ENCODE measurements at places on chromosomes 6 and 20.
A peak's percentile ranks its signal among the peaks of the same experiment; 100 is the strongest.

- no peak for DNase-seq
Measured at GRCh38 chr20:33474963-33475362, 14.9 kb upstream of the CBFA2T2 start.

DNA sequence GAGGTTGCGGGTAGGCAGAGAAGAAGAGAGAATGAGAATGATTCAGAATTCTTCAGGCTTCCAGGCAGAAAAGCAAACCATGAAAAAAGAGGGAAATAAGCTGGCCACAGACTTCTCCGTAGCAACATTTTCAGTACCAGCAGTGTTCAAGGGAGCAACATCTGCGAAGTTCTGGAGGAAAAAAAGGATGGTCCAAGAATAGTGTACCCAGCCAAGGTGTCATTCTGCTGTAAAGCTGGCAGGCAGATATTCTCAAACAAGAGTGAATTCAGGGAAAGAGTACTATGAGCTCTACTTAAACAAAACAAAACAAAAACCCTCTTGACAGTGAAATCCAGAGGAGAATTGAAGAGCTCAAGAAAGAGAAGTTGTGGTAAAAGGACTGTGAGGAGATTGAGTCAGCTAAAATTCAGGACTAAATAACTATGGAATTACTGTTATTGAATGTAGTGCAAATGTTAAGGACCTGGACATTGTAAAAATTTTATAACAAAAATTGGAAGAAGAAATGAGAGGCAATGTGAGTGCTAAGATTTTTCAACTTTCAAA is 86.5 kb downstream of the ATRN start:
- no peak for DNase-seq

DNA sequence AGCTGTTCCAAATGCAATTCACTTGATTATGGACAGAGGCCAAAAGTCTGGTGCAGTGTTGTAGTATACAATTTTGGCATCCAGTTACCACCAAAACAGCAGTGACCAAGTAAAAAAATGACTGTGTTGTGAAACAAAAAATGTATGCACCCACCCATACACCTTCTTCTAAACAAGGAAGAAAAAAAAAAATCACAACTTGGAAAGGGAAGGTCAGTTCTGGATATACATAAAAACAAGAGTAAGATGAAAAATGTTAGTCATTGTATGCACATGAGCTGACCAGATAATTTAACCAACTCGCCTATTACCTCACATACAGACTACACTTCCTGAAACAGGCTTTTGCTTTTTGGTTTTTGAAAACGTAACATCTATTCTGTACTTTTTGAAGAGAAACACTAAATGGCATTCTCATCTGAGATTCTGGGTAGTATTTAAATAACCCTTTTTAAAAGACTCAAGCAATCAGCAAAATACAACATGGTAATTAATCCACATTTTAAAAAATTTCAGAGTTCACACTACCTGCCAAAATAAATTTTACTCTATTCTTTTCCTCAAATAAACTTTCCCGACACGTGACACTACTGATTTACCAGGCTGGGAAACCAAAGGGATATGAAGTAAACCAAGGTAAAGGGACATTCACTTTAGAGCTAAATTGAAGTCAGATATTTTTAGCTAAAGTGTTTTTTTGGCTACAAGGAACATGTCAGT is 141.6 kb upstream of the SHLD1 start:
- DNase-seq = peak; percentile 68

DNA sequence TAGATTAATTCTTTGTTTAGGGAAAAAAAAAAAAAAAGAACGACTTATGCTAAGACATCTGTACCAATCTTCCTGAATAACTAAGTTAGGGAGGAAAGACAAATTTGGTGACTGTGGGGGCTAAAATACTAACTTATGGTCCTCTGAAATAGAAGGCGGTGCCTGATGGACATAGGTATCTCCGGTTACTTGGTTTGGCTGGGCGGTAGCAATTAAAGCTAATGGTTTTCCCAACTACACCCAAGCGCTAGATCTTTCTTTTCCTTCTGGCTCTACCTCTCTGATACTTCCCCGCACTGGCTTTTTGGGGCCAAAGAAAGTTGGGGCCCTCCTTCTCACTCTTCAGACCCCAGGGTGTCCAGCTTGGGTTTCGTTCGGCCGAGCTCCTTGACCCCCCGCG is 1.0 kb upstream of the RBM24 start:
- no peak for DNase-seq

DNA sequence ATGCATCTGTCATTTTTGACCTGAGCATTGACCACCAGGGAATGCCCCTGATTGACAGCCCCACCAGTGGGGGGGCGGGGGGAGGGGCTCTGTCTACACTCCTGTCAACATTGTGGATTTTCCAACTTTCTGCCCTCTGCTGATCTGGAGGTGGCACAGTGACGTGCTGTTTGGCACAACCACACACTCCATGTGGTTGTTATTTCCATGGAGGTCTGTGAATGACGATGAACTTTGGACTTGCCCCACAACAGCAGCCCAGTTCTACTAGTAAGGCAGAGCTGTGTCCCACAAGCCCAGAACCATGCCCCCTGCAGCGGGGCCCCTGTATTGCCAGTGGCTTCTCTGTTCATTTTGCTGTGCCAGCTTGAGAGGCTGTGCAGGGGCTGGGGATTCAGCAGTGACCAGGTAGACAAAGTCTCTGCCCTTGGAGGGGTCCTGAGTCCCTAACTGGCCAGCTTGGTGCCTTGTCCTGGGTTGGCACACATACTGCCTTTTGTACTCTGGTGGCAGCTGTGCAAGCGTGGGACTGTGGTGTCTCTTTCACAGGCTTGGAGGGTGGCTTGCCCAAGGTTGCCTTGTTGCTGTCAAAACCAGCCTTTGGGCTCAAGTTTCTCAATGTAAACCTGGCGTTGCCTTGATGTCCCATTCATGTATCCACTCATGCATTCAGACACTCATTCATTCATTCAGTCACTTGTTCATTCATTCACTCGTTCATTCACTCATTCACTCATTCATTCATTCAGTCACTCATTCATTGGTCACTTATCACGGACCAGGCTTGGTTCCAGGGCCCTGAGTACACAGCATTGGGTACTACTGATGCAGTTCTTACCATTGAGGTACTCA is 108.5 kb downstream of the SYCP2 start:
- DNase-seq = no peak

DNA sequence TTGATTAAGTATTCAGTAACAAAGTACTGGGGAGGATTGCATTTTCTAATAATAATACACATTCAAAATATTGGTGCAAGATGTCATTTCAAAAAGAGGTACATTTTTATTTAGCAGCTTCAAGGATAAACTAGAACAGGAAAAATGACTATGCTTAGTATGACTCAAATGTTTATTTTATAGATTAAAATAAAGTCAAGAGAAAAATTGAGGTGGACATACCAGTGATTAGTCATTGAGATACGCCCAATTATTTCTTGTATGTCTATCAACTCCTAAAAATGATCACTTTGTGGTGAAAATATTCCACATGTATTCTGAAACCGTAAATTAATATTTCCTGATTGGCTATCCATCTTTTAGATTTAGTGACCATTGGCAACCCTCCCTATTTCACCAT is 96.7 kb downstream of the PHF3 start:
- DNase-seq = peak; percentile 52

- no peak for DNase-seq
Measured at GRCh38 chr6:21802175-21802822, 208.7 kb downstream of the SOX4 start.

GRCh38 chr20:63831646-63831992 is 555 bp upstream of the ZBTB46 start:
- DNase-seq = no peak

- no peak for DNase-seq
Measured at GRCh38 chr6:16555550-16555949, 205.7 kb downstream of the ATXN1 start.

DNA sequence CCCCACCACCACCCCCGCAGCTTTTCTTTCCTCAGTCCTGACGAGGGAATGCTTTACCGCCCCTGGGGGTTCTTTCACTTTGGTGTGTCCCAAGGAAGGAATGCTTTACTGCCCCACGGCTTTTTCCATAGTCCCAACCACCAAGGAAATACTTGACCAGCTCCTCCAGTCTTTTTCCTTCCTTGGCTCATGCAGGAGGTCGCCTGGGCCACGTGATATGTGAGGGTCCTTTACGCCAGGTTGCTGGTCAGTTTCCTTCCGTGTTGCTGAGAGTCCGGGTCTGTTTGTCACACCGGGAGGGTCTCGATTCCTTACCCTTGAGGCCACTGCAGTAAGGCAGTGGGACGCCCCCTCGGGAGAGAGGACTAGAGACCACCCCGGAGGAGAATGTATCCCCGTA is 58.9 kb upstream of the CDH4 start:
- no peak for DNase-seq

GRCh38 chr6:24658573-24659560 is 7.8 kb downstream of the TDP2 start:
- DNase-seq = peak; percentile 98

DNA sequence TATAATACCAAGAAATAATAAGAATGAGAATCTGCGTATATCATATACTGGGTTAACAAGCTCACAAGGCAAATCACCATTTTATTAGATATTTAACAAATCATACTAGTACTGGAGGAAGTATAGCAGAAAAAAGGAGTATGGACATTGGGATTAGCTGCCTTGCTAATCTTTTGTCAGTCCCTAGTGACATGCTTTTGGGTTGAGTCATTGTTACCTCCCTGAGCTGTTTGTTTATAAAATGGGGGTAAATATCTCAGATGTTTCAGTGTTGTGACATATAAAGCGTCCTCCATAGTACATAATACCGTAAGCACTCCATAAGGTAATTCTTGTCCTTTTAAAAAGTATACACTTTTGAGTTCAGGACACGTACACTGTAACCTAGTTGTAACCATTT is 107.0 kb downstream of the ESR1 start:
- peak; percentile 46 for DNase-seq

DNA sequence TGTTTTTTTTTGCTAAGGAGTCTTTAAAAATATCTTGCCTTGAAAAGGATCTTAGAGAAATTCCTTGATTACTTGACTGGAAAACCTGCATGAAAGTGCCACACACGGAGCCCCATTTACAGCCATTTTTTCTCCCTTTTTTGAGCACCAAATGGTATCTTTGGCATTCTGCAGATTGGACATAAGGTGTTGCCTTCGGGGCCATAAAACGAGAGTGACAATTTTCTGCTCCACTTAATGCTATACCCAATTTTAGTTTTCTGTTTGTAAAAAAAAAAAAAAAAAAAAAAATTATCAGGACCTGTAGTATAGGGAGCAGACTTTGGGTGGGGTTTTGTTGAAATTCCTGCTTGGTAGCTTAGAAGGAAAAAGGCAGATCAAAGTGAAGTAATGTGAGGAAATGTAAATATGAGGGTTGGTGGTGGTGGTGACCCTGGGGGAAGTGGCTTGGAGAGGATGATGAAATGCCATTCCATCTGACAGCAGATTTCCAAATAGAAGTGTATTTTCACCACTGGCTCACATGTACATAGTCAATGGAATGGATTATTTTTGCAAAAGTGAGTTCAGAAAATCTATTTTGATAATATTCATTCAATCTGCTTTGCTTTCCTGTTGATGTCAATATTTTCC is 212.1 kb upstream of the SOX4 start:
- DNase-seq = peak; percentile 76

GRCh38 chr6:98092331-98092730 is 742.0 kb upstream of the POU3F2 start:
- no peak for DNase-seq

GRCh38 chr6:163412341-163412740 is 2.2 kb upstream of the QKI start:
- no peak for DNase-seq

All from iris pigment epithelial cell (primary cell).